ENCODE measurements at places on chromosomes 7 and 10. TPM values are rescaled to one million over a fixed set of nuclear protein-coding genes. Genes with fewer than 3 reads are reported as not detected.
A peak's percentile ranks its signal among the peaks of the same experiment; 100 is the strongest.

PDE1C gene
- total RNA-seq: 4.9 TPM

MYO1G gene
- total RNA-seq: 4.0 TPM

PDSS1 gene
- not detected for total RNA-seq

UNCX gene
- not detected for total RNA-seq

ANKRD1 gene
- not detected for total RNA-seq

PCBD1 gene
- total RNA-seq: 37.9 TPM

ANK3 gene
- 115 TPM for total RNA-seq

FIGNL1 gene
- total RNA-seq: 4.9 TPM

MRC1 gene
- 19.1 TPM for total RNA-seq

- H3K27ac ChIP-seq: no peak overlapping the region
- H3K4me1 ChIP-seq: peaks cover 24% of the 10 kb centered on the region
- no peak overlapping the region for H3K4me3 ChIP-seq
Measured at GRCh38 chr7:151697515-151697895, 177.8 kb upstream of the RHEB start.

DNA sequence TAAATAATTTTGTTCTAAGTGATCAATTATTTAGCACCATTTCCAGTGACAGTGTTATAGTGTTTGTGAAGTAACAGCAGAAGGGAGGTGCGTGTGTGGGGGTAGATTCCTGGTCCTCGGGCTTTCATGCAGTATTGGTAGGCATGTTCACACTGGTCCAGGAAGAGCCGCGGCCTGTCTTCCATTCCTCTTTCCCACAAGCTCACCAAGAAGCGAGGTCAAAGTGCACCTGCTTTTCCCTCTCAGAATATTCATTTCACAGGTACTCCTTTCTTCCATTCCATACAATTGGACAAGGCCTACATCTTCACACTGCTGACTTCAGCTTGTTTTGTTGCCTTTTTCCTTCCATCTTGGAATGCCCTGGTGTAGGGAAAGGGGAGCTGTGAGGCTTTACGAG lies 151.8 kb upstream of the CELF2 start:
- no peak overlapping the region for H3K4me3 ChIP-seq
- no peak for DNase-seq
- no peaks in the 10 kb centered on the region for H3K36me3 ChIP-seq
- no peak overlapping the region for H3K27ac ChIP-seq

- no peak for DNase-seq
- H3K4me3 ChIP-seq: no peak overlapping the region
- no peaks in the 10 kb centered on the region for H3K4me1 ChIP-seq
- H3K27ac ChIP-seq: no peak overlapping the region
Measured at GRCh38 chr7:16619979-16620408, 25.6 kb downstream of the ANKMY2 start.

DNA sequence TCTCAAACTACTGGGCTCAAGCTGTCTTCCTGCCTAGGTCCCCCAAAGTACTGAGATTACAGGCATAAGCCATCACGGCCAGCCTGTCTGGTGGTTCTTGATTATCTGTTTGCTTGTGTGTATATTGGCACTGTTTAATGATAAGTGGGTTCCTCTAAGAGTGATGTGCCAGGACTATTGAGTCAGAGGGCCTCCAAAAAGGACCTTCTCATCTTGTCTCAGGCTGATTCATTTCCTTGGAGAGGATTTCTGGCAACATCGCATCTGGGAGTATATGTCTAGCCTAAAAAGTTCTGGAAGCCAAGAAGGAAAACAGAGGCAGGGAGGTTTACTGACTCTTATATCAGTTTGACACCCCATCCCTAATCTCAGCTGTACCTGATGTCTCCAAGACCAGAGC lies 27.1 kb upstream of the AKAP9 start:
- no peaks in the 10 kb centered on the region for H3K27me3 ChIP-seq
- no peak overlapping the region for H3K4me3 ChIP-seq

- H3K4me1 ChIP-seq: peaks cover 22% of the 10 kb centered on the region
- H3K27ac ChIP-seq: no peak overlapping the region
- no peak for DNase-seq
- peaks cover 49% of the 10 kb centered on the region for H3K27me3 ChIP-seq
- no peak overlapping the region for H3K4me3 ChIP-seq
Measured at GRCh38 chr10:129956876-129957673, 7.0 kb downstream of the EBF3 start.

DNA sequence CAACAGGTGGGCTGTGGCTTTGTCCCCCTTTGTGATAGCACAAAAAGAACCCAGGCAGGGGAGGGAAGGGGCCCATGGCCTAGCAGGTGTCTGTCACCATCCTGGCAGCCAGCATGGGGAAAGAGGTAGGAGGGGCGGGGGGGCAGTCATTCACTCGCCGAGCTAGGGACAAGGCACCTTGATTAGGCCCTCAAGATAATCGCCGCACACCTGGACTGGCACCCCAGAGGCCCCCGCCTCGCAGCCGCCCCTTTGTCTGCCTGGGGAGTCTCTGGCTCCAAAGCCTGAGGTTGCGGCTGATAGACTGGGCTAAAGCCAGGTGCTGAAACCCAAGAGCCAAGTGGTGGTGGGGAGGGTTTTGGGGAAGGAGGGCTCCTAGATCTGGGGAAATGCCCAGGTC lies 151.2 kb upstream of the PCBD1 start:
- H3K27me3 ChIP-seq: no peaks in the 10 kb centered on the region
- H3K4me3 ChIP-seq: no peak overlapping the region
- no peaks in the 10 kb centered on the region for H3K4me1 ChIP-seq
- no peaks in the 10 kb centered on the region for H3K36me3 ChIP-seq
- no peak overlapping the region for H3K27ac ChIP-seq
- no peak for DNase-seq

DNA sequence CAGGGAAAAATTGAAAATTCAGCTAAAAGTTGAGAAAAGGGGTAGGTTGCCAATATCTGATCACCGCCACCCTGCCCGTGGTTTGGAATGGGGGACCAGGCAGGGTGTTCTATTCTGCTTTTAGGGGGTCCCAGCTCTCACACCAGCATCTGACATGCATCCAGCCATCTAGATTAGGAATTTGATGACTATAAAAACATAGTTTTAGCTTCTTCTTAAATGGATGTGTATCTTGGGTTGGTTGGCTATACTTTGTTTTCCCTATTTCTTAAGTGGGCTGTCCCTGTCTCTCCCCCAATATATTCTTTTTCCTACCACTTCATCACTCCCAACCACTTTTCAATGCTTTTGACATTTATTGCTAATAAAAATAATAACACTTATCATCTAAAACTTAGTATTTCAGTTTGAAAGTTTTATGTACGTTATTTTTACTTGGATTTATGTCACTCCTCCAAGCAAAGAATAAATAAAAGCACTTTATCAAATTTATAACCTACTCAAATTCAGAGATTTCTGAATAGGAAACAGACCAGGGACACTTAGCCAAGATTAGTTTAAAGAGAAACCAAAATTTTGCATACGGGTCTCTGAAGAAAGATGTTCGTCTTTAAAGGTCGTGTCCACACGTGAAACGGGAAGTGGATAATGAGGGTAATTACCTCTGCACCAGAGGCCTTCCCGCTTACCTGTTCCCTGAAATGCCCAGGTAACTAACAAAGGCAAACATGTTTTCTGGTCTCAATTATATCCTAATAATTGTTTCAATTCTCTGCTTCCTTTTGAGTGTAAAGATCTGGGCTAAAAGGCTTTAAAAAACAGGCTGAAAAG lies 233.2 kb upstream of the AUTS2 start:
- peaks cover 5% of the 10 kb centered on the region for H3K4me1 ChIP-seq
- no peak overlapping the region for H3K27ac ChIP-seq
- no peaks in the 10 kb centered on the region for H3K36me3 ChIP-seq
- no peak overlapping the region for H3K4me3 ChIP-seq
- no peaks in the 10 kb centered on the region for H3K27me3 ChIP-seq

DNA sequence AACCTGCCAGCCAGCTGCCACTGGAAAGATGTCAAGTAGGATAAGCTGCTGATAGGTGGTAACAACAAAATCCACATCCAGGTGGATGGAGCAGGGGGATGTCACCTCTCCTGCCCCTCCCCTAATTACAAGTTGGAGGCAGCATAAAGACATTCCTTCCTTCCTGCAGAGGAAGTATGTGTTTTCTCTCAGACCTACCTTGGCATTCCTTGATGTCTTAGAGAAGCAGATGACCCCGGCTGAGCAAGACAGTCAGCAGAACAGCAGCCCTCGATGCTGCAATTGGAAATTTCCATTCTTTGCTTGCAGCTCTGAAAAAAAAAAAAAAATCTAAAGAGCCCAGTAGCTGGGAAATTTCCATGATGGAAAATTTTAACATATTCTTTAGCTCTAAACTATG lies 137.5 kb upstream of the MKLN1 start:
- no peak overlapping the region for H3K4me3 ChIP-seq
- H3K27ac ChIP-seq: no peak overlapping the region
- H3K36me3 ChIP-seq: no peaks in the 10 kb centered on the region
- H3K27me3 ChIP-seq: no peaks in the 10 kb centered on the region
- peaks cover 6% of the 10 kb centered on the region for H3K4me1 ChIP-seq

- H3K27me3 ChIP-seq: no peaks in the 10 kb centered on the region
- H3K36me3 ChIP-seq: peaks cover 80% of the 10 kb centered on the region
- peaks cover 3% of the 10 kb centered on the region for H3K4me1 ChIP-seq
- no peak overlapping the region for H3K4me3 ChIP-seq
Measured at GRCh38 chr10:103882285-103883007, 27.1 kb upstream of the SH3PXD2A start.

GRCh38 chr7:120171406-120171805 lies 101.6 kb upstream of the KCND2 start:
- H3K36me3 ChIP-seq: no peaks in the 10 kb centered on the region
- no peak overlapping the region for H3K4me3 ChIP-seq
- no peaks in the 10 kb centered on the region for H3K4me1 ChIP-seq
- H3K27me3 ChIP-seq: no peaks in the 10 kb centered on the region
- DNase-seq: no peak

DNA sequence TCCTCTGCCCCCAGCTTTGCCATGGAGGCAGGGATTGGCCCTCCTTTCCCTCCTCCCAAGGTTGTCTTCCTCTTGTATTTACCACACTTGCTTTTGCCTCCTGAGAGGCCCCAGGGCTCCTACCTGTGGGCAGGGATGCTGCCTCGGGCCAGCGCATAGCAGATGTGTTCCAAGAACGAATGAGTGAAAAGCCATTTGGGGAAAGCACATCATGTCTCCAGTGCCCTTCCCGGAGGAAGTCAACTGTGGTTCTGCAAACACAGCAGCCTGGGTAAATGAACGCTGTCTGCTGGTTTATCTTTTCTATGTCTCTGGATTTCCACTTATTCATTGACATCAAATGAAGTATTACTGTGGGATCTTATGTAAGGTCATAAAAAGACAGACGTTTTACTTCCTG lies 161.7 kb downstream of the FANK1 start:
- peaks cover 29% of the 10 kb centered on the region for H3K27me3 ChIP-seq
- no peak for DNase-seq
- no peaks in the 10 kb centered on the region for H3K36me3 ChIP-seq
- H3K4me1 ChIP-seq: no peaks in the 10 kb centered on the region

DNA sequence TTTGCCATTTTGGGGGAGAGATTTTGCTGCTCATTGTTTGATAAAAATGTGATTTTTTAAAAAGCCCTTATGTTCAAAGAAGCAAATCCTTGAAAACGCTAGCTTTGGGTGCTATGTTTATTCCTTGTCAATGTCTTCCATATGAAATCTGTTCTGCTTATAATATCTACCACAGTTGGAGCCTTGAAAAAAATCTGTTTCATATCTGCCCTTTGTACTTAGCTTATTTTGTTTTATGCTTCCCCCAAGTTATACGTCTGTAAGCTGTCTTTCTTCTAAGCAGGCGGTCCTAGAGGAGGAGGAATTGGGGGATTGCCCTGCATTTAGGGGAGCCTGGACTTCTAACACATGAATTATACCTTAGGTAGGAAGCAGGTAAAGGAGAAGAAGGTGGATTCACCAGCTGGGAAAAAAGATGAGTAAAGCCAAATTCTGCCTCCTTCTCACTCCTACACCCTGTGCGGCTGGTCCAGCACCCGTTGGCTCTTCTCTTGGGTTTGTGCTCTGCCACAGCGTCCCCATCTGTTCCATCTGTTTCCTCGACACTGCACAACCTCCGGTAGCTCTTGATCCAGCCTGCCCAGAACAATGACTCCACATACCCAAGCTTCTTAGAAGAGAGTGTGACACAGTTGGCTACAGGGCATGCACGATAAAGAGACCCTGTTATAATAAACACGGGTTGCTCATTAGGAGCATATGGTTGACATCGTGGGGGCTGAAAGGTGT lies 31.9 kb upstream of the NEUROD6 start:
- H3K4me1 ChIP-seq: peaks cover 24% of the 10 kb centered on the region
- H3K4me3 ChIP-seq: no peak overlapping the region
- H3K27ac ChIP-seq: peak overlapping the region; percentile 17
- no peaks in the 10 kb centered on the region for H3K36me3 ChIP-seq

DNA sequence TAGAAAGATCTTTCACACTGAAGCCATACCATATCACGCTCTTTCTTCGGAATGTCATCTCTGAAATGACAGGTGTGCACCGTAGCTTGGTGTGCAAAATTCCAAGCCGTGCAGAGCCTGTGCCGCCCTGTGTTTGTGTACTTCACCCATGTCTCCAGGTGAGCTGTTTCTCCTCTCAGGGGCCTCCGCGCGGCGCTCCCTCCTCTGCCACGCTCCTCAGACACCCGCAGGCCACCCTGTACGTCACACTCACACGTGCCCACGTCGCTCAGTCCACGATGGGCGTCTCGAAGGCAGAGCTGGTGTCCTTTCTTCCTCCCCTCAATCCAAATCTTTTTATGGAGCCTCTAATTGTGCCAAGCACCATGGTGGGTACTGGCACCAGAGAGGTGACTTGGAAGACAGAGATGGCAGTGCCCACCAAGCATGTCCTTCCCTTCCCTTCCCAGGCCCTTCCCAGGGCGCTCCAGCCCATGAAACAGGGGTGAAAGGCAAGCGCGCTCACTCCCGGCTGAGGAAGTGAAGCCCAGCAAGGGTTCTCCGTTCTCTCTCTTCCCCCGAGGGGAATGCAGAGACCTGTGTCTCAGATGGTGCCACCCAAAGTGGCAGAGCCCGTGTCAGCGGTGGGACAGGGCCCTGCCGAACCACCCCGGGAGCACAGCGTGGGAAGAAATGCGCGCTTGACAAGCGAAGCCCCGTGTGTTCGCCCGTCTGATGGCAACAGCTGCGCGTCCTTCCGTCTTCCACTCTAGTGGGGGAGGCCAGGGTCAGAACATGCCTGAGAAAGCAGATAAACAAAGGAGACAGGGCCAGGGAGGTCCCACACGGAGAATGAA lies 292.5 kb upstream of the SHH start:
- DNase-seq: no peak
- no peak overlapping the region for H3K4me3 ChIP-seq
- no peaks in the 10 kb centered on the region for H3K4me1 ChIP-seq
- H3K27me3 ChIP-seq: no peaks in the 10 kb centered on the region

GRCh38 chr7:104836976-104837375 lies 177.0 kb upstream of the KMT2E start:
- H3K4me3 ChIP-seq: no peak overlapping the region
- H3K4me1 ChIP-seq: no peaks in the 10 kb centered on the region
- DNase-seq: no peak
- H3K27me3 ChIP-seq: no peaks in the 10 kb centered on the region

All from stomach (tissue), 19 donors.